ENCODE measurements at places on chromosomes 16 and 17. TPM values are rescaled to one million over a fixed set of nuclear protein-coding genes. Genes with fewer than 3 reads are reported as not detected.

The KCTD19 gene
- total RNA-seq = not detected

The CDK5RAP3 gene
- total RNA-seq = 286 TPM

The SOCS3 gene
- total RNA-seq = 79.9 TPM

The NOB1 gene
- 78.8 TPM for total RNA-seq

The GFAP gene
- total RNA-seq = not detected

The NTN1 gene
- total RNA-seq = 1.0 TPM

The TLCD2 gene
- 0.04 TPM for total RNA-seq

The PLLP gene
- not detected for total RNA-seq

The DUSP14 gene
- total RNA-seq = 4.3 TPM

The CISD3 gene
- total RNA-seq = 11.2 TPM

The MFSD6L gene
- not detected for total RNA-seq

The AATK gene
- total RNA-seq = 0.27 TPM

DNA sequence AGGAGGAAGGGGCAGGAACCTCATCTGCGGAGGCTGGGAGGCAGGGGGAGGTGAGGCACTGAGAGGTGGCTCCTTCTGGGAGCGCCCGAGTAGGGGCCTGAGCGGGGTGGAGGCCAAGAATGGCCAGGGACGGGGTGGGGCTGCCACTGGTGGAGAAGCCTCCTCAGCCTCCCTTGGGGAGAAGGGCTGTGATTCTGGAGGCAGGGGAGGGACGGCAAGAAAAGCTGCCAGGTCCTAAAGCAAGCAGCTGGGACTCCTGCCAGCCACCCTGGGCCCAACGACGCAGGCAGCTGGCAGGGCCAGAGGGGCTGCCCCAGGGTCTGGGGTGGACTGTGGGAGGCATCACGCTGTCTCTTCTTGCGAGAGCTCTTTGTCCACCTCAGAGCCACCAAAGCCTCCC is 12.7 kb upstream of the MLKL start:
- no peak for DNase-seq
- no peaks in the 10 kb centered on the region for H3K36me3 ChIP-seq
- H3K27me3 ChIP-seq = no peaks in the 10 kb centered on the region
- no peak overlapping the region for H3K4me3 ChIP-seq
- peaks cover 3% of the 10 kb centered on the region for H3K4me1 ChIP-seq

- DNase-seq = no peak
- no peaks in the 10 kb centered on the region for H3K36me3 ChIP-seq
- H3K27ac ChIP-seq = no peak overlapping the region
- H3K4me1 ChIP-seq = no peaks in the 10 kb centered on the region
Measured at GRCh38 chr17:61517843-61518606, 65.8 kb downstream of the TBX4 start.

- H3K27ac ChIP-seq = no peak overlapping the region
- DNase-seq = no peak
- H3K4me3 ChIP-seq = no peak overlapping the region
- no peaks in the 10 kb centered on the region for H3K4me1 ChIP-seq
- H3K36me3 ChIP-seq = no peaks in the 10 kb centered on the region
- H3K27me3 ChIP-seq = no peaks in the 10 kb centered on the region
Measured at GRCh38 chr16:67215706-67216105, 11.2 kb upstream of the TMEM208 start.

DNA sequence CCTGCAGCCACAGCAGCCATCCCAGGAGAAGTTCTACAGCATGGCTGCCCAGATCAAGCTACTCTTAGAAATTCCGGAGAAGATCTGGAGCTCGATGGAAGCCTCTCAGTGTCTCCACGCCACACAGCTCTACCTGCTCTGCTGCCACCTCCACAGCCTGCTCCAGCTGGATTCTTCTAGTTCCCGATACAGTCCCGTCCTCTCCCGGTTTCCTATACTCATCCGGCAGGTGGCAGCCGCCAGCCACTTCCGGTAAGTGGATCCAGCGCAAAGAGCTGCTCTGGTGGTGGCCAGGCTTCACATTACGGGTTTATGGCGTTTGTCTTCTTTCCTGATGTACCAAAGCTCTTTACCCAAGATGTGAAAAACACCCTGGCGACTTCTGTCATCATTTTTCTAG is 3.6 kb downstream of the COG1 start:
- H3K4me1 ChIP-seq = peaks cover 15% of the 10 kb centered on the region
- H3K27me3 ChIP-seq = no peaks in the 10 kb centered on the region
- H3K27ac ChIP-seq = no peak overlapping the region
- peaks cover 60% of the 10 kb centered on the region for H3K36me3 ChIP-seq

- H3K36me3 ChIP-seq = peaks cover 2% of the 10 kb centered on the region
- peak overlapping the region; percentile 78 for H3K4me3 ChIP-seq
- H3K27me3 ChIP-seq = no peaks in the 10 kb centered on the region
- DNase-seq = no peak
- H3K27ac ChIP-seq = peak overlapping the region; percentile 61
Measured at GRCh38 chr17:75588596-75589011, 1.0 kb downstream of the MYO15B start.

DNA sequence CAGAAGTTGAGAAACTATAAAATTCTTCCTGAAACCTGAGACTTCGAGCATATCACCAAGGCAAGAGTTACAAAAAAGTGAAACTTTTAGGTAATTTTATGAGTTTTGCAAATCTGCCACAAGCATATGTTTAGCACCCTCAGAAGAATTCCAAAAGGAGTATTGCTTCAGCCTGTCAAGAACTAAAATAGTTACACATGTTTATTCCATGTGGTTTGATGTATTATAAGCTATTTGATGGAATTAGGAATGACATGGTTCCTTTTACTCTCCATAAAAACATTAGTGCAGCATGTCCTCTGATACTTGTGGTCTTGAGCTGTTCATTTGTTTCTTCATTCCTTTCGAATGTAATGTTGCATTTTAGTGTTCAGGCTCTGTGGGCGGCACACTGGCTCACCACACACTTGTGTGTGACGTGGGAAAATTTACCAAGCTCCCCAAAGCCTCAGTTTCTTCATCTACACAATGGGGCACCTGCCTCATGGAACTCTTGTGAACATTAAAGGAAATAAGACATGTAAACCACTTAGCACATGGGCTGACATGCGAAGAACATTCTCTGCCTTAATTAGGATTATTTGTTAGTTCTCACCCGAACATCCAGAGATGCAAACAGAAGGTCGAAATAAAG is 204.2 kb upstream of the FOXF1 start:
- H3K4me3 ChIP-seq = no peak overlapping the region
- peaks cover 1% of the 10 kb centered on the region for H3K4me1 ChIP-seq
- no peak for DNase-seq
- no peaks in the 10 kb centered on the region for H3K36me3 ChIP-seq
- peaks cover 18% of the 10 kb centered on the region for H3K27me3 ChIP-seq
- no peak overlapping the region for H3K27ac ChIP-seq

DNA sequence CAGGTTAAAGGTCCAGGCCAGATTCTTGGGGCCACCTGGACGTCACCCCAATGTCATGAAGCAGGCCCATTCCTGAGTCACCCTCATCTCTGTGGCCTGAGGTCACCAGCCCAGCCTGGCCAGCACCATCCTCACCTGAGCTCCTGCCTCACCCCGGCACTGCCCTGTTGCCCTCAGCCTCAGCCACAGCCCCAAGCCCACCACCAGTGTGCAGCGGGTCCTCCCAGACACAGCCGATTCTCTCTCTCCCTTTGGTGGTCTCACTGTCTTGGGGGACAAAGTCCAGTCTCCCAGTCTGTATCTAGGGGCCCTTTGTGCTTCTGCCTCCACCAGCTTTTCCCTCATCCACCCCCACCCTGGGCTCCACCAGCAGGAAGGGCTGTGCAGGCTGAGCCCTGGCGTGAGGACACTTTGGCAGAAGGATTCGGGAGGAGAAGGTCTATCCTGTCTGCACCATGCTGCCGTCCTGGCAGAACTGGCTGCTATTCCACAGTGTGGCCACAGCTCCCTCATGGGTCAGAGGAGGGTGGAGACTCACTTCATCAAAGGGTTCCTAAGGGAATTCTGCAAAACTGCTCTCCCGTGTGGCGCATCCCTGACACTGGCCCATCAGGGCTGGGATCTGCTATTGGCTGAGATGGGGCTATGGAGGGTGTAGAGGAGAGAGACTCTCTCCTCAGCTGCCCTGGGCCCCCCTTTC is 64.3 kb downstream of the PRMT7 start:
- DNase-seq = no peak
- H3K36me3 ChIP-seq = no peaks in the 10 kb centered on the region
- H3K4me3 ChIP-seq = no peak overlapping the region

- peaks cover 2% of the 10 kb centered on the region for H3K36me3 ChIP-seq
- no peak overlapping the region for H3K27ac ChIP-seq
- H3K27me3 ChIP-seq = no peaks in the 10 kb centered on the region
Measured at GRCh38 chr16:46896314-46896968, 12.3 kb downstream of the GPT2 start.

DNA sequence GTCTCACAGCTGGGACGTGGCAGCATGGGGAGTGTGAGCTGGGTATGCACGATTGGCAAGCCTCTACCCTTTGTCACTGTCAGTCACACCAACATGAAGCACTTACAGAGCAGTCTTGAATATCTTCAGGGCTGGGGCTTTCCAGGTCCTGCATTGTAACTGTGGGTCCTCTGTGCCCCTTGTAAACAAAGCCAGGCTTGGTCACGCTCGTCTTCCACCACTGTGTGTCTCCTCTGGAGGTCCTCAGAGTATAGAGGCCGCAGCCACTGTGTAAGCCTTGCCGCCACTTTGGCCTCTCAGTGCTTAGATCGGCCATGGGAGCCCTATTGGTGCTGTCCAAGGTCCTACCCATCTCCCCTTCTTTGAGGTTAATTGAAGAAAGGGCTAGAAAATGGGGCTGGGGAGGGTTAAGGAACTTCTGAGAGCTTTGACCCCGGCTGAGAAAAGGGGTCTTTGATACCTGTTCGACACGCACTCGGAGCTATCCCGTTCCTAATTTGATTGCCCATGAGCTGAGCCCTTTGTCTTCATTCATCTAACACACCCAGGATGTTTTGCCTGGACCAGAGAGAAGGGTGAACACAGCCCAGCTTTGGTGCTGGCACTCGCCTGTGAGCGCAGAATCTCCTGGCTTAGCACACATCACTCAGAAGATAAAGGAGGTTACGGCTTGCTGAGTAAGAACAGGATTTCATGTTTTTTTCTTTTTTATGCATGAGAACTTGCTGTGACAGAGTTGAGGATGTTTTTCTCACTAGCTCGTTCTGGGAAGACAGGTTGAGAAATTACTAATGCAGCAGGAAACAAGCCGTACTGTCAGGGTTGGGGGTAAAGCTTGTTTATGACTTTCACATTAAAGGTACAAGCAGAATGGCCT is 267.9 kb downstream of the CPPED1 start:
- DNase-seq = no peak
- H3K27ac ChIP-seq = peak overlapping the region; percentile 55
- H3K27me3 ChIP-seq = no peaks in the 10 kb centered on the region

GRCh38 chr16:52548261-52549010 is 1.5 kb upstream of the TOX3 start:
- no peak for DNase-seq
- peaks cover 10% of the 10 kb centered on the region for H3K4me1 ChIP-seq
- no peak overlapping the region for H3K4me3 ChIP-seq
- H3K27ac ChIP-seq = no peak overlapping the region

- DNase-seq = no peak
- H3K36me3 ChIP-seq = no peaks in the 10 kb centered on the region
- H3K4me3 ChIP-seq = no peak overlapping the region
- no peaks in the 10 kb centered on the region for H3K4me1 ChIP-seq
- no peak overlapping the region for H3K27ac ChIP-seq
Measured at GRCh38 chr16:73408311-73408710, 360.4 kb upstream of the ZFHX3 start.

DNA sequence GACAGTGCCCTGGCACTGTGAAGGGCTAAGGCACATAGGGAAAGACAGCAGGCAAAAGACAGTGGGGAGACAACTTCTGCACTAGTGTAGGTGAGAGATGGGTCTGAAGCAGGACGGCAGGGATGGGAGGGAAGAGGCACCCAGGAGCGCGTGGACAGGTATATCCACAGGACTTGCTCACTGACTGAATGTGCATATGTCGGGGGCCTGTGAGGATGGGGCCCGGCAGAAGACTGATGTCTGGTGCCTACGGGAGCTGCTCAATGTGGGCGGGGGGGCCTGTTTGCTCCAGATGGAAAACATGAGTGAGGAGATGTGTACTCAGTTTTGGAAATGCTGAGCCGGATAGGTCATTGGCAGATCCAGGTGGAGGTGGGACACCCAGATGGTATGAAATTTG is 47.3 kb upstream of the PMFBP1 start:
- no peaks in the 10 kb centered on the region for H3K4me1 ChIP-seq
- H3K27ac ChIP-seq = no peak overlapping the region
- no peaks in the 10 kb centered on the region for H3K36me3 ChIP-seq
- H3K4me3 ChIP-seq = no peak overlapping the region

DNA sequence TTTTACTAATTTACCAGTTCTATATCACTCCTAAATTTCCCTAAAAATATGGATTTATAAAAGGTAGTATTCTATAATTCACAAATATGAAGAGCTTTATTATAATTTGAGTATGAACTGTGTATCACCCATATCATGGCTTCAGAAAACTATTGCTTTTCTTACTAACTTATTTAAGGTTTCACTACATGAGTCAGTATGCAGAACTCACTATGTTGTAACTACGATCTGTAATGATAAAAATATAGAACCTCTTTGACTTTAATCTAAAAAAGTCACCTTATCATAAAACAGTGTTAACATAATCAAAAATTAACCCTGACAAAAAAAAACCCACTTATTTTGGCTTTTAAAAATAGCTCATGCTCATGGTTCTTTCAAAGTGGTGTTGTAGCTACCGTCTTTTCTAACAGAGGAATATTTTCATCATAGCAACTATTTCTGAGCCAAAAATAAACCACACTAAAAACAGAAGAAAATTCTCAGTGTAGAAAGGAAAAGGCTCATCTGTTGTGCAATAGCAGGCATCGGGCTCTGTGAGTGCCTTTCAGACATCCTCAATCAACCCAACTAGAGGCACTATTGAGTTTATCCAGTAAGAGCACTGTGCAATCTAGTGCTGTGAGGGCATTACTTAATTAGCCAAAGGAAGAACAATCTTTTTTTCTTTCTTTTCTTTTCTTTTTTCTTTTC is 42.1 kb downstream of the ITGAM start:
- H3K27me3 ChIP-seq = no peaks in the 10 kb centered on the region
- no peak overlapping the region for H3K27ac ChIP-seq
- H3K36me3 ChIP-seq = peaks cover 6% of the 10 kb centered on the region
- no peak for DNase-seq

- peaks cover 3% of the 10 kb centered on the region for H3K27me3 ChIP-seq
- H3K27ac ChIP-seq = no peak overlapping the region
- H3K36me3 ChIP-seq = no peaks in the 10 kb centered on the region
- no peak overlapping the region for H3K4me3 ChIP-seq
- no peaks in the 10 kb centered on the region for H3K4me1 ChIP-seq
- DNase-seq = no peak
Measured at GRCh38 chr16:87165885-87166284, 151.3 kb downstream of the C16orf95 start.

GRCh38 chr17:29968271-29968670 is 26.8 kb downstream of the EFCAB5 start:
- peaks cover 7% of the 10 kb centered on the region for H3K4me1 ChIP-seq
- DNase-seq = no peak
- H3K36me3 ChIP-seq = no peaks in the 10 kb centered on the region
- no peaks in the 10 kb centered on the region for H3K27me3 ChIP-seq
- no peak overlapping the region for H3K27ac ChIP-seq

- peaks cover 3% of the 10 kb centered on the region for H3K27me3 ChIP-seq
- no peak for DNase-seq
- no peaks in the 10 kb centered on the region for H3K4me1 ChIP-seq
- no peak overlapping the region for H3K4me3 ChIP-seq
Measured at GRCh38 chr16:25734430-25735385, 42.9 kb downstream of the HS3ST4 start.

GRCh38 chr16:20611975-20612481 is 35.9 kb upstream of the ACSM2B start:
- H3K27ac ChIP-seq = no peak overlapping the region
- no peaks in the 10 kb centered on the region for H3K36me3 ChIP-seq
- H3K4me3 ChIP-seq = no peak overlapping the region
- H3K4me1 ChIP-seq = no peaks in the 10 kb centered on the region

Measured in activated B cell treated with CpG ODN at 0.5 μM for 24 hours (primary cell).